ENCODE measurements at places on chromosomes 4 and X. TPM values are rescaled to one million over a fixed set of nuclear protein-coding genes. Genes with fewer than 3 reads are reported as not detected.

The CTAG2 gene
- total RNA-seq, result not detected

The PDE5A gene
- total RNA-seq, result 0.25 TPM

The FMR1NB gene
- total RNA-seq, result not detected

DNA sequence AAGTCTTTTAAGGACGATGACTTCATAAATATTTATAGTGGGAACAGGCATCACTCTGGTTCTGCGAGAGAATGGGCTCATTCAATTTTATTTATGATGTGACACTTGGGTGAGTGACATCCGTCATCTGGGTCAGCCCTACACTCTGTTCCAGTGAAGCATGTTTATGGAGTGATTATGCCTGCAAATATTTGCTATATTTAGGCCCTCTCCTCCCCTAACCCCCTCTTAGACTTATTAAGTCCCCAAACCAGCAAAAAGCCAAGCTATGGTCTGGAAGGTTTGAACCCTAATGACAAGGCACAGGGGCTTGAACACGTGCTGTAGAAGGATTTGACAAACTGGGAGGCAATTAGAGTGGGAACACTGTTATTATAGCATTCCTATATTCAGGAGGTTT lies 55.9 kb downstream of the C4orf51 start:
- DNase-seq, result no peak
- H3K36me3 ChIP-seq, result no peaks in the 10 kb centered on the region
- no peaks in the 10 kb centered on the region for H3K27me3 ChIP-seq
- H3K4me3 ChIP-seq, result no peak overlapping the region
- H3K4me1 ChIP-seq, result peaks cover 17% of the 10 kb centered on the region
- H3K27ac ChIP-seq, result no peak overlapping the region

GRCh38 chrX:137930533-137930932 lies 364.6 kb downstream of the ZIC3 start:
- no peak overlapping the region for H3K27ac ChIP-seq
- no peaks in the 10 kb centered on the region for H3K27me3 ChIP-seq
- no peak for DNase-seq
- no peaks in the 10 kb centered on the region for H3K4me1 ChIP-seq
- H3K4me3 ChIP-seq, result no peak overlapping the region
- H3K36me3 ChIP-seq, result no peaks in the 10 kb centered on the region

GRCh38 chr4:10079912-10080588 lies 36.5 kb downstream of the WDR1 start:
- peaks cover 80% of the 10 kb centered on the region for H3K36me3 ChIP-seq
- H3K27me3 ChIP-seq, result no peaks in the 10 kb centered on the region
- no peak overlapping the region for H3K4me3 ChIP-seq

DNA sequence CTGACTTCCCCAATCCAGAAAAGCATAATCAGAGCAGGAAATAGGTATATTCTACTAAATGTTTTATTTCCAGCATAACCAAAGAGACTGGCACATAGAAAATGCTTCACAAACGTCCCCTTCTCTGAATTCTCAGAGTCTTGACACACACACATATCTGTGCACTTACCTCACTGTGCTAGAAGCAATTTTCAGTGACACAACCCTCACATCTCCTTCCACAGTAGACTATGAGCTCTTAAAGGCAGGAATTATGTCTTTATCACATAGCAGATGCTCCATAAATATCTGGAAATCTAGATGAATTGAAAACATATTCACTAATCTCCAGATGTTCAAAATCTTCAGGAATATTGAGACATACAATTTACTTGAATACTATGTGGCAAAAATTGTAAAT lies 5.9 kb downstream of the SOWAHB start:
- peaks cover 40% of the 10 kb centered on the region for H3K27me3 ChIP-seq
- no peak overlapping the region for H3K27ac ChIP-seq
- no peaks in the 10 kb centered on the region for H3K4me1 ChIP-seq
- no peaks in the 10 kb centered on the region for H3K36me3 ChIP-seq
- no peak for DNase-seq

GRCh38 chr4:11691236-11691635 lies 262.5 kb upstream of the HS3ST1 start:
- no peak for DNase-seq
- no peaks in the 10 kb centered on the region for H3K36me3 ChIP-seq
- no peak overlapping the region for H3K27ac ChIP-seq
- no peaks in the 10 kb centered on the region for H3K27me3 ChIP-seq
- H3K4me1 ChIP-seq, result no peaks in the 10 kb centered on the region

DNA sequence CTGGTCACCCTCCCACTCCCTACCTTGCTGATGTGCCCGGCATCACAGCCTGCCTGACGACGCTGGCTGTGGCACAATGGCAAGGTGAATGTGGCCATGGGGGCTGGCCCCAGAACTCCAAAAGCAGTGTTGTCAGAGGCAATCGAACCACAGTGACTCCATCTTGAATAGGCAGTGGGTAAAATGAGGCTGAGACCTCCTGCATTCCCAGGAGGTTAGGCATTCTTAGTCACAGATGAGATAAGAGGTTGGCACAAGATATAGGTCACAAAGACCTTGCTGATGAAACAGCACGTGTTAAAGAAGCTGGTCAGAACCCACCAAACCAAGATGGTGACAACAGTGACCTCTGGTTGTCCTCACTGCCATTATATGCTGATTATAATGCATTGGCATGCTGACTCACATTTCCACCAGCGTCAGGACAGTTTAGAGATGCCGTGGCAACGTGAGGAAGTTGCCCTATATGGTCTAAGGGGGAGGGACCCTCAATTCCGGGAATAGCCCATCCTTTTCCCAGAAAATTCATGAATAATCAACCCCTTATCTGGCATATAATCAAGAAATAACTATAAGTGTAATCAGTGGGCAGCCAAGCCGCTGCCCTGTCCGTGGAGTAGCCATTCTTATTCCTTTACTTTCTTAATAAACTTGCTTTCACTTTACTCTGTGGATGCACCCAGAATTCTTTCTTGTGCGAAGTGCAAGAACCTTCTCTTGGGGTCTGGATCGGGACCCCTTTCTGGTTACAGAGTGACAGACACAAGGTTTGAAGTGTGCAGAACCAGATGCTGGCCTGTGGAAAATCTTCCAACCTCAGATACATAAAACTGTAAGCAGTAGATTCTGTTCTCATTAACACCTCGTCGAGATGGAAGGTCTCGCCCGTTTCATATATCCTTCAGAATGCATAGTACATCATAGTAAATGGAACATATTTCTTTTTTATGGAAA lies 26.8 kb upstream of the CLDN24 start:
- H3K4me3 ChIP-seq, result no peak overlapping the region
- peaks cover 11% of the 10 kb centered on the region for H3K4me1 ChIP-seq

DNA sequence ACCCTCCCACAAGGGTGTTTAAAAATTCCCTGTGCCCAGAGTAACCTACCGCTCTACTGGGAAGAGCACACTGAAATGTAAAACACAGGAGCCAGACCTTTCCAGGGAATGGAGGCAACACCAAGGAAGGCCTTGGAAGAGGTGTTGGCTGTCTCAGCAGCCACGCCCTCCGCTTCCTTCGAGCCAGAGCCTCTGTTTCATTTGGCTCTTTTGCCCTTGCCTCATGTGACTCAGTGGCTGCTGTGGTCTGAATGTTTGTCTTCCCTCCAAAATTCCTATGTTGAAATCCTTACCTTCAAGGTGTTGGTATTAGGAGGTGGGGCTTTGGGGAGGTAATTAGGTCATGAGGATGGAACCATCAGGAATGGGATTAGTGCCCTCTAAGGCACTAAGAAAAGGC lies 11.3 kb downstream of the SCD5 start:
- H3K27me3 ChIP-seq, result peaks cover 19% of the 10 kb centered on the region
- H3K27ac ChIP-seq, result no peak overlapping the region
- H3K36me3 ChIP-seq, result no peaks in the 10 kb centered on the region
- no peaks in the 10 kb centered on the region for H3K4me1 ChIP-seq
- DNase-seq, result no peak

GRCh38 chr4:113759696-113760093 lies 1.8 kb downstream of the CAMK2D start:
- no peak for DNase-seq
- H3K27me3 ChIP-seq, result no peaks in the 10 kb centered on the region
- peak overlapping the region; percentile 93 for H3K4me3 ChIP-seq

DNA sequence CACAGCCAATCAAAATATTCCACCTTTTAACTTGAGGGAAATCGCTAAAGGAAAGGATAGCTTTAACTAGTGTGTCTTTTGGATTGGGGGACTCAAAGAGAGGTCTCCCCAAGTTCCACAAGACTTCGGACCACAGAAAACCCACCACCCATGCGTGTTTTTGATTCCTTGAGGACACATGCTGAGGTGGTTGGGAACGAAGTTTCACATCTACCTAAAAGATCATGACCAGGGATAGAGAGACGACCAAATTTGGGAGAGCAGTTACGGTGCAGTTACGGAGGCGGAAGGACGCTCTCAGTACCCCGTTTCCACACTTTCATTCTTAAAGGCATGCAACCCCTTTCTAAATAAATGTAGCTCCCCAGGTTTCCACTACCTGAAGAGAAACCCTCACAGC lies 1.1 kb downstream of the PCYT1B start:
- no peak overlapping the region for H3K4me3 ChIP-seq
- peaks cover 31% of the 10 kb centered on the region for H3K27me3 ChIP-seq
- DNase-seq, result no peak
- H3K4me1 ChIP-seq, result peaks cover 10% of the 10 kb centered on the region

DNA sequence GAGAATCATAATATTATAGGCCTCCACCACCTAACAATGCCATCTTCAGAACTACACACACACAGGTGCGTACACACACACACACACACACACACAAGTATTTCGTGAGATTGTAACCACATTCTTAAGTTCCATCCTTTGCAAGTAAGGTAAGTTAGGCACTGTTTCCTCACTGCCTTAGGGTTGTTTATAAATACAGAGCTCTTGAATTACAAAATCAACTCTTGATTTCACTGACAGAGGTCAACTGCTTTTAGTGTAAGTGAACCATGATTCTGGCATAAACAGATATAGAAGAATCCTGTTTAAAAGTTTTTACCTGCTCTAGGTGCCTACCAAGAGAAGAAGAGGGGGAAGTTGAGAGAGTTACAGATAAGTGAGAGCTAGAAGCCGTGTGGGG lies 166.1 kb downstream of the DMD start:
- no peaks in the 10 kb centered on the region for H3K36me3 ChIP-seq
- H3K4me1 ChIP-seq, result no peaks in the 10 kb centered on the region
- no peak overlapping the region for H3K27ac ChIP-seq
- no peaks in the 10 kb centered on the region for H3K27me3 ChIP-seq
- DNase-seq, result no peak
- no peak overlapping the region for H3K4me3 ChIP-seq

- DNase-seq, result no peak
- H3K36me3 ChIP-seq, result no peaks in the 10 kb centered on the region
- no peak overlapping the region for H3K4me3 ChIP-seq
- H3K27me3 ChIP-seq, result no peaks in the 10 kb centered on the region
- no peaks in the 10 kb centered on the region for H3K4me1 ChIP-seq
Measured at GRCh38 chrX:10288373-10288975, 131.7 kb downstream of the CLCN4 start.

- DNase-seq, result no peak
- H3K27me3 ChIP-seq, result no peaks in the 10 kb centered on the region
- peaks cover 8% of the 10 kb centered on the region for H3K36me3 ChIP-seq
- no peak overlapping the region for H3K27ac ChIP-seq
Measured at GRCh38 chr4:70945046-70945445, 42.9 kb downstream of the MOB1B start.

GRCh38 chr4:76194325-76194724 lies 19.3 kb downstream of the SCARB2 start:
- no peak for DNase-seq
- no peaks in the 10 kb centered on the region for H3K27me3 ChIP-seq
- H3K4me3 ChIP-seq, result no peak overlapping the region
- peaks cover 5% of the 10 kb centered on the region for H3K36me3 ChIP-seq

GRCh38 chr4:145812919-145813318 lies 125.7 kb downstream of the ZNF827 start:
- H3K4me3 ChIP-seq, result no peak overlapping the region
- peaks cover 65% of the 10 kb centered on the region for H3K4me1 ChIP-seq
- H3K27me3 ChIP-seq, result no peaks in the 10 kb centered on the region

DNA sequence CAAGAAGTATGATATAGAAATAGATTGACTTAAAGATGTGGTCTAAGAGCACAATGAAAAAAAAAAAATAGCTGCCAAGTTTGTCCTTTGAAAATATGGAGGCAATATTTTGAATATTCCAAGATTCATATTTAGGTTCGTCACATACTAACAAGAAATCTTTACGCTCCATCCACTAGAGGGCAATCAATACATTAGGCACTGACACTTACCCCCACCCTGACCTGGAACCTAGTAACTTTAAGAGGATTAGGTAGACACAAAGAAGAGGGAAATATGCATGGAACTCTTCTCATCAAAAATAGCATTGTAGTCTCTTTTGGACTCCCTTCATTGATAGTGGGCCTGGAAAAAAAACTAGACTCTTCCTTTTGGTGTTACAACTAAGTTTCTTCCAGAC lies 1108.1 kb downstream of the PCDH19 start:
- H3K27ac ChIP-seq, result no peak overlapping the region
- no peaks in the 10 kb centered on the region for H3K36me3 ChIP-seq
- H3K4me3 ChIP-seq, result no peak overlapping the region
- H3K27me3 ChIP-seq, result no peaks in the 10 kb centered on the region
- H3K4me1 ChIP-seq, result no peaks in the 10 kb centered on the region
- DNase-seq, result no peak

DNA sequence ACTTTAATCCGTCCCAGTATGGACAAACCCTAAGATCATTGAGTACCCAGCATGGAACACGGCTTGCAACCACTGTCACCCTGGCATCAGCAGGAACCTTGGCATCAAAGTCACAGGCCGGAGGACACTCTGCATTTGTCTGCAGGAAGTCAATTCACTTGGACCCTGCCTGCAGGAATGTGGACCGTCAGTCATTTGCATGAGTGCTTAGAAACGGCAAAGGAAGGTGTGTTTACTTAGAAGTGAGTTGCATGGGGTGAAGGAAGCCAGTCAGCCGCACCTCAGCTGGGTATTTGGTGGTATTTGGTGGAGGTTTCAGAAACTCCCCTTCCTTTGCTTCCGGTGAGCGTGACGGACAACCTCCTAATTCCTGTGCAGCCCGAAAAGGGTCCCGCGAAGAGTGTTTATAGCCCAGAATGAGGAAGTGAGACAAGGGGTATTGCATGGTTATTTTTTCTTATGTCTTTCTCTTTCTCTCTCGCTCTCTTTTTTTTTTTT lies 15.5 kb downstream of the P2RY8 start:
- peaks cover 44% of the 10 kb centered on the region for H3K4me1 ChIP-seq
- no peaks in the 10 kb centered on the region for H3K27me3 ChIP-seq
- H3K36me3 ChIP-seq, result peaks cover 53% of the 10 kb centered on the region
- H3K27ac ChIP-seq, result peak overlapping the region; percentile 80
- H3K4me3 ChIP-seq, result peak overlapping the region; percentile 69

DNA sequence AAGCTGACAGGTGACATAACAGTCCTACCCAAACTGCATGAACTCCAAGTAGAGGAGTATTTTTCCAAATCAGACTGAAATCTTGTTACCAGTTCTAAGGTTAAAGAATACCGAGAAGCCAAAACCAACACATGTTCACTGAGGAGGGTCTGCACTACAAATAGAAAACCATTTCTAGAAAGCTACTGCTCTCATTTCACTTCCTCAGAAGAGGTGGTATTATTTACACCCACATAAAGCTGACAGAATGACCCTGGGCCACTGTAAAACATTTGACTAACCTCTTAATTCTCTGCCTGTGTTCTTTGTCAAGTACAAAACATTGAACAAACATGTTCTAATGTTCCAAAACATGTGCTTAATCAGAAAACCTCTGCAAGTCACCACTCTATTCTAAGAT lies 95.8 kb downstream of the IQCM start:
- H3K4me3 ChIP-seq, result no peak overlapping the region
- H3K27ac ChIP-seq, result no peak overlapping the region
- DNase-seq, result no peak
- H3K36me3 ChIP-seq, result no peaks in the 10 kb centered on the region
- H3K4me1 ChIP-seq, result no peaks in the 10 kb centered on the region

Data from activated T-helper 2 cell treated with anti-CD3 and anti-CD28 coated beads, Interferon-gamma antibody, Interleukin-2, Interleukin-4, amounts not matched to agents 10 μg/mL and 5 μg/mL and 100 μg/mL, durations not matched to agents 14 hours and 24 hours and 36 hours (primary cell).